ENCODE measurements at places on chromosomes 6 and 20.

DNA sequence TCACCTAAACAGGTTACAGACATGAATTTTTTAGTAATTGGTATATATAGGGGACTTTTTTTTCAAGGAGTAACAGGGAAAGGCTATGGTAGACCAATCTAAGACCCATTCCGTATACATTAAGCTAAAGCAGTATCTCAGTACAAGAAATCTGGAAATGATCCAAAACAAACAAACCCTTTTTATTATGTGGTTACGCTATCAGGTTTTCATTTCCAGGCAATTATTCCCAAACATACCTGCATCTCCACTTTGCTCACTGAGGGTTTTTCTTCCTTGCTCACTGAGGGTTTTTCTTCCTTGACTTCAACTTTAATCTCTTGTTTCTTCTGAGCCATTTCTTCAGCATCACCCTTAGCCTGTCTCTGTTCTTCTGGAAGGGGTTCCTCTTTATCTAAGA is 107.3 kb downstream of the EPB41L2 start:
- no peak for DNase-seq

GRCh38 chr6:14818422-14818884 is 427.4 kb upstream of the JARID2 start:
- DNase-seq, result no peak

GRCh38 chr6:126909493-126909892 is 209.0 kb upstream of the RSPO3 start:
- DNase-seq, result no peak

GRCh38 chr20:60787276-60787675 is 464.8 kb upstream of the CDH4 start:
- no peak for DNase-seq

- DNase-seq, result no peak
These were observed 106.9 kb downstream of the ZFP64 start for GRCh38 chr20:52084727-52085126.

DNA sequence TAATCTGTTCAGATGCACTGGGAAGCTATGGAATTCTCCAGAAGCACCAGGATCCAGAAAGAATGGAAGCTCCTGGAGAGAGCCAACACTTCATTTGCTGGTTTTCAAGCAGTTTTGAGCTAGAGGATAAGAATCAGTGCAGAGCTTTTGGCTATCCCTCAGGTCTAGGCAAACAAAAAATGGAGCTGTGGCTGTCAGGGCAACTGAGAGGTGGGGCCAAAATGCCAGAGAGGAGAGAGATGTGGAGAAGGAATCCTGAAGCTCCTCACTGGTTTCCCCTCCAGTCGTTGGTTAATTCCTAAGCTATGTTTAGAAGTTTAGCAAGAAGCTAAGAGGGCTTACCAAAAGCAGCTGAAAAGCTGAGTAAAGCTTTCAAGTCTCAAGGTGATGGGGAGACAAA is 294.2 kb upstream of the JARID2 start:
- no peak for DNase-seq

GRCh38 chr6:149727793-149728498 is 10.0 kb upstream of the LATS1 start:
- no peak for DNase-seq

DNA sequence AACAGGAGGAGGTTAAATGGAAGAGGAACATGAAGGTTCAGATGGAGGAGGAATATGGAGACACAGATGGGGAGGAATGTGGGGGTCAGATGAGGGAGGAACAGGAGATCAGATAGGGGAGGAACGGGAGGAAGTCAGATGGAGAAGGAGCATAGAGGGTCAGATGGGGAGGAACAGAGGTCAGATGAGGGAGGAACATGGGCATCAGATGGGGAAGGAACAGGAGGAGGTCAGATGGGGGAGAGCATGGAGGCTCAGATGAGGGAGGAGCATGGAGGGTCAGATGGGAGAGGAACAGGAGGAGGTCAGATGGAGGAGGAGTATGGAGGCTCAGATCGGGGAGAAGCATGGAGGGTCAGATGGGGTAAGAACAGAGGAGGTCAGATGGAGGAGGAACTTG is 290.6 kb downstream of the BMP7 start:
- DNase-seq, result no peak

DNA sequence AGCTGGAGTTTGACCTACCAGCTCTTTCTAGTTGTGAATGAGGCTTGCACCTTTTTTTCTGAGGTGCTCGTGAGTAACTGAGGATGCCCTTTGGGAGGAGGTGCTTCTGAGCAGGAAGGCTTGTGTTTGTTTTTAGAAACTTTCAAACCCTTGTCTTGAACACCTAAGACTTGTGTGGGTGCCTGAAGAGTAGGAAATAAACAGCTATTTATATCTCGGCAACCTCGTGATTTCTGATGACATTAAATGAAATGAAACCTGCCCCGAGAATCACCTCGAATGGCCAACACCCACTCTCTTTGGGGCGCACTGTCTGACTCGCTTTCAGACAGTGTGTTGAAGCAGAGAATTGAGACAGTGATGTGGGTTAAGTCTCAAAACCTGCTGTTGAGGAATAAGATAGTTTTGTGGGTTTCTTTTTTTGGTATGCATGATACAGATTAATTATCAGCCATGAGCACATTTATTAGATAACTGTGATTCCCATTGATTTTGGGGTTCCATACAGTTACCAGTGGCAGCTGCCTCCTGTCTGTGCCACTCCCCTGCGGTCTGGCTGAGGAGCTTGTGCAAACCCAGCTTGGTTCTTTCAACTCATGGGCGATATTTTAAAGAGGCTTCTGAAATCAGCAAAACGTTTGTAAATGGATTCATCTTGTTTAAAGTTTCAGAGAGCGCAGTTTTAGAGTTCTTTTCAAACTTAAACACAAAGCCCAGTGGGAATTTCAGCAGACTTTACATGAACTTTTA is 8.4 kb downstream of the IRF4 start:
- DNase-seq, result no peak

DNA sequence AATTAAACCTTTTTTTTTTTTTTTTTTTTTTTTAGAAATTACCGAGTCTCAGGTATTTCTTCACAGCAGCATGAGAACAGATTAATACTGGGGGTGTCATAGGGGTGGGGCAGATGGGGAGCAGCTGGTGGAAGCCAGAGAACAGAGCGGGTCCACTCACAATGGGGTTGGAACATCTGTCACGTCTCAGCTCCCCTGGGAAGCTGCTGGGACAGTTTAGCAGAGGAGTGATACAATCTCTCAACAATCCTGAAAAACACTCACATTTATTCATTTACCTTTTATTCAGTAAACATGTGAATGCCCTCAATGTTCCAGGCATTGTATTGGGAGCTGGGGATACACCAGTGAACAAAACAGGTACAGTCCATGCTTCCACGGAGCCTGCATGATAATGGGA is 162.2 kb downstream of the SMOC2 start:
- no peak for DNase-seq

DNA sequence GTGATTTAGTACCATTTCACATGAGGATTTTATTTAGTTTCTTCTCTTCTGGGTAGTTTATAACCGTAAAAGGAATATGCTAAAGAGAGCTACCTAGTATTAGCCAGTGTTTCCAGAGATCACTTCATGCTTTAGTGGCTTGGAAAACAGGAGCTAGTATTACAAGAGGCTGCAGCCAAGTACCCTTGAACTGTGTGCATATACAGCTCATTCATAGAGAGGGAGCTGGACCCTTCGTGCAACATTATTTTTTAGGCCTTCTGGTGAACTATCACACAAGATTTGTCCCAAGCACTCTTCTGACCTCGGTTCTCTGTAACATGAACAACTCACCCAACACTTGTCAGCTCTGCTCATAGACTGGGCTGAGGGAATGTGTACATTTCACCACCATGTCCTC is 74.9 kb upstream of the RIN2 start:
- DNase-seq, result no peak

- DNase-seq, result no peak
These were observed 29.4 kb downstream of the NCOA5 start for GRCh38 chr20:46060301-46060881.

DNA sequence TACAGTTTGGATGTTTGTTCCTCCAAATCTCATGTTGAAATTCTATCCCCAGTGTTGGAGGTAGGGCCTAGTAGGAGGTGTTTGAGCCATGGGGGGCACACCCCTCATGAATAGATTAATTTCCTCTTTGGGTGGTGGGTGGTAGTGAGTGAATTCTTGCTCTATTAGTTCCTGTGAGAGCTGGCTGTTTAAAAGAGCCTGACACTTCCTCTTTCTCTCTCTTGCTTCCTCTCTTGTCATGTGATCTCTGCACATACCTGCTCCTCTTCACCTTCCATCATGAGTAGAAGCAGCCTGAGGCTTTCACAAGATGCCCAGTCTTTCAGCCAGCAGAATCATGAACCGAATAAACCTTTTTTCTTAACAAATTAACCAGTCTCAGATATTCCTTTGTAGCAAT is 340.2 kb upstream of the CHD6 start:
- no peak for DNase-seq

DNA sequence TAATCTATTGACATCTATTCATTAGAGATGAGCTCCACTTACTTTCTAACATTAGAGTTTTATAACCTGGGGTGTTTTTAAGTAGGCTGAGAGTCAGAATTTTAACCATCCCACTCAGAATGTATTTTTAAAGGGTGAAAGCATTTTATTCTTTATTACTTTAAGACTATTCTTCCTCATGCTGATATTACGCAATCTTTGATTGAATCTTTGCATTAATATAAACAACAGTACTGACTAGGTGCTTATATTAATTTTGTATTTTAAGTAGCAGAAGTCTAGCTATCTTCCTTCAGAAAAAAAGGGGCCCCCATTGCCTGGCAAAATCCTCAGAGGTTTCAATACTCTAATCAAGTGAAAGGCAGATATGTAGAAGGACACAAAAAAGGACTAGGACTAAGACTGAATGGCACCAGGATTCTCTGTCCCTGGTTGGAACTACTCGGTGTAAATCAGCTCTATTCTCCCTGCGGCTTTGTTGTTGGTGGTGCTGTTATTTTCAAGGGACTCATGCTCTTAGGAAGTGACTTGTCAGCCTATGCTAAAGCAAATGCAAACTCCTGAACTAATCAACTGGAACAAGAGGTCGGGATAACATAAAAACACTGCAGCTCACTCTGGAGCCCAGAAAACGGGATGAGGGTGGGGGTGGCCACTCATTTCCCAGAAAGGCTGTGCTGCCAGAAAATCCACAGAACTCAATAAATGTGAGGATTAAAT is 1324.4 kb downstream of the GRIK2 start:
- no peak for DNase-seq

GRCh38 chr6:130396722-130397121 is 30.9 kb downstream of the TMEM200A start:
- DNase-seq, result no peak

- DNase-seq, result no peak
These were observed 37.4 kb upstream of the TBXT start for GRCh38 chr6:166204852-166205650.

DNA sequence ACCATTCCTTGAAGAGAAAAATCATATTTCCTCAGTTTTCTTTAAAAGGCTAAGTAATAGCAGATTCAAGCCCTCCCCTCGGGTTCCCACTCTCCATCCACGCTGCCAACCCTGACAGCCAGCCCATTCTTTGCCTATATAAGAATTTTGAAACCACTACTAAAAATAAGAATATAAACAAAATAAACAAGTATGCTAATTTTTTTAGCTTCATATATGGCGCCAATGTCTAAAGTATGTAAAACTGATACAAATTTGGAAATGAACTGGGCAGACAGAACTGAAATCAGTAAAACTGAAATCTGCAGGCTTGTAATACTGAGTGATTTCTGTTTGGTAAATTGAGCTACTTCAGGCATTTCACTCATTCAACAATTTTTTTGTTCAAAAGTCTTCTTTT is 19.0 kb downstream of the ELOVL2 start:
- DNase-seq, result no peak

- no peak for DNase-seq
These were observed 28.6 kb downstream of the ALDH8A1 start for GRCh38 chr6:134921276-134921675.

- DNase-seq, result no peak
These were observed 1261.9 kb upstream of the CITED2 start for GRCh38 chr6:140636271-140636907.

DNA sequence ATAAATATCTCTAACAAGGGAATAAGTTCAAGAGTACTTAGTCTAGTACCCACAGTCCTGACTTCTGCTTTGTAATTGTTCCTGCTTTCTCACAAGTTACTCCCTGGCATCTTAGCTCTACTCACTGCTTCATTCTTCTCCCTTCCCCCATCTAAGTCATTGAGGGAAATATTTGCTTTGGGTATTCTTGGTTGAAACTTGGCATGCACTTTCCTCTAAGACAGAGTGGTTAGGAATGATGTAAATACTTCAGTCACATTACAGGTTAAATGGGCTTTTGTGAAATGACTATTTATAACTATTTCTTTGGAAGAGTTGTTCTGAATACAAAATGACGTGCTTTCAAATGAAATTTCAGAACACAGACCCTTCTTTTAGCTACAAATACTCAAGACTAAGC is 67.7 kb upstream of the PLEKHG1 start:
- no peak for DNase-seq

- no peak for DNase-seq
These were observed 12.2 kb upstream of the TAAR9 start for GRCh38 chr6:132525866-132526265.

GRCh38 chr20:3563133-3563532 is 92.3 kb downstream of the ATRN start:
- DNase-seq, result no peak

- no peak for DNase-seq
These were observed 5.7 kb upstream of the FKBP5 start for GRCh38 chr6:35694462-35694861.

- no peak for DNase-seq
These were observed 19.2 kb upstream of the SLC22A1 start for GRCh38 chr6:160102399-160102798.

DNA sequence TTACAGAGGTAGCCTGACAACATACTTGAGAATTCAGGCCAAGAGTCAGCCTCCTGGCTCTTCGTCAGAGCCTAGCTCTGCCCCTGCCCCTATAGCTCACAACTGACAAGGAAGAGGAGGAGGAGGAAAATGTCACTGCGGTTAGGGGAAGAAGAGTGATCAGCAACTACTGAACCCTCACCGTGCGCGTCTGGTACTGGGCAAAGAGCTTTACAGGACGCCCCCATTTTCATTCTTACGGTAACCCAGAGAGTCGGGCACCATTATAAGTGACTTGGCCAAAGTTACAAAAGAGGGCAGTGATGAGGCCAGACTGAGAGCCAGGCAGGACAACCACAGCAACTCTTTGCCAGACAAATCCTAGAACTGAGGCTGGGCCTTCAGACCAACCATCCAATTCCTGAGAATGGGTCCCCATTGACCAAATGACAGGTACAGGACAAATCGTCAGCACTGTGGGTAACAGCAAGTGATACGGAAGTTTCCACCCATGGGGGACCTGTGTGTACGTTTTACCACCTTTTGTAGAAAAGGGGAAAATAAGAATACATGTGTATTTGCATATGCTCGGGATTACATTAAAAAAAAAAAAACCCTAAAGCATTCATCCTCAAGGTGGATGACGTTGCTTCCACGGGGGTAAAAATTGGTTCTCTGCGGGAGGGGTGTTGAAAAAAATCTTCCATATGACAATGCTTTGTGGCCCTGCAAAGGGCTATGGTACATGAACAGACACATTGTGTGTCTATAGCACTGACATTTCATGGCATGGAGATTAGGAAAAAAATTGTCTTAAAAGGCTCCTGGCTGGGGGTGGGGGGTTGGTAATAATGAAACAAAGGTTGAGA is 118.0 kb downstream of the NFATC2 start:
- no peak for DNase-seq
